ENCODE measurements at places on chromosomes 3 and 15. TPM values are rescaled to one million over a fixed set of nuclear protein-coding genes. Genes with fewer than 3 reads are reported as not detected.

The CYP8B1 gene
- not detected for total RNA-seq

DNA sequence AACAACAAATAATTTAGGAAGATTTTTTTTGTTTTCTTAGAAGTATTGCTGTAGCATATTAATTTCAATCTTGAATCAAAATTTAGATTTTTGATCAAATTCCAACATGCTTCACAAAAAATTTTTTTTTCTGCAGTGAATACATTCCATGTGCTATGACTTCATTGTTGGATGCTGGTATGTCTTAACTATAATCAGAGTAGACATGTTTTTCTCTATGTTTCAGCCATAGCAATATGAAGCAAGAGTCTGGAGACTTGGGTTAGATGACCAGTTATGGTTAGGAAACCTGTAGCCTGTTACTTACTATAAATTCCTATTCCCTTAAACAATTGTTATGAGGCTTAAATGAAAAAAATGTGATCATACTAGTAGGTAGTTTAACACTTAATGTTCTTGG lies 176.1 kb upstream of the CHL1 start:
- no peak for DNase-seq
- no peaks in the 10 kb centered on the region for H3K4me1 ChIP-seq
- H3K36me3 ChIP-seq, result no peaks in the 10 kb centered on the region
- peaks cover 10% of the 10 kb centered on the region for H3K27me3 ChIP-seq
- H3K27ac ChIP-seq, result no peak overlapping the region
- H3K4me3 ChIP-seq, result no peak overlapping the region

- no peaks in the 10 kb centered on the region for H3K27me3 ChIP-seq
- no peak overlapping the region for H3K4me3 ChIP-seq
- no peak for DNase-seq
- H3K27ac ChIP-seq, result no peak overlapping the region
These were observed 11.2 kb downstream of the ANP32A start for GRCh38 chr15:68809517-68809916.

GRCh38 chr3:109803274-109803673 lies 465.9 kb upstream of the DPPA4 start:
- no peak for DNase-seq
- no peak overlapping the region for H3K4me3 ChIP-seq
- no peaks in the 10 kb centered on the region for H3K27me3 ChIP-seq
- no peak overlapping the region for H3K27ac ChIP-seq
- H3K36me3 ChIP-seq, result no peaks in the 10 kb centered on the region

GRCh38 chr3:70360979-70361760 lies 48.7 kb upstream of the MDFIC2 start:
- H3K27ac ChIP-seq, result no peak overlapping the region
- DNase-seq, result no peak
- H3K4me1 ChIP-seq, result peaks cover 2% of the 10 kb centered on the region
- H3K4me3 ChIP-seq, result no peak overlapping the region

The GRK7 gene
- 0.11 TPM for total RNA-seq

The GBE1 gene
- 10.8 TPM for total RNA-seq

The TMEM212 gene
- not detected for total RNA-seq

The SLC6A11 gene
- 2.7 TPM for total RNA-seq

- no peaks in the 10 kb centered on the region for H3K36me3 ChIP-seq
- no peaks in the 10 kb centered on the region for H3K27me3 ChIP-seq
- DNase-seq, result peak; percentile 76
- H3K4me1 ChIP-seq, result peaks cover 3% of the 10 kb centered on the region
These were observed 10.0 kb downstream of the POC1A start for GRCh38 chr3:52144034-52144795.
